ENCODE measurements at places on chromosomes 1 and 21. TPM values are rescaled to one million over a fixed set of nuclear protein-coding genes. Genes with fewer than 3 reads are reported as not detected.

The DPH5 gene
- 20.6 TPM for total RNA-seq

The S100A7A gene
- total RNA-seq: not detected

The GPR89B gene
- 15.6 TPM for total RNA-seq

The OR14K1 gene
- not detected for total RNA-seq

The ACOT7 gene
- total RNA-seq: 61.9 TPM

The RGS4 gene
- total RNA-seq: 578 TPM

The DBT gene
- total RNA-seq: 4.1 TPM
